ENCODE measurements at places on chromosomes 13 and 19.

DNA sequence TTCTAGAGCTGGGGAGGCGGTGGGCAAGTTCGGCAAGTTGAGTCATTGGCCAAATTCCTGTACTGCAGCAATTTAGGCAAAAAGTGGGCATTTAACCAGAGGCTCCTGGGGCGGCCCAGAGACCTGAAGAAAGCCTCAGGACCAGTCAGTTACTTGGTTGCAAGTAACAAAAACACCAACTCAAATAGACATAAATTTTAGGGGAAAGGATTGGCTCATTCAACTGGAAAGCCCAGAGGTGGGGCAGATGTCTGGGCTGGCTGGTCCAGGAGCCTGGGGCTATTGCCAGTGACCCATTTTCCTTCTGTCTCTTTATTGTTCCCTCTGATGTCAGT, 97.1 kb downstream of the SIPA1L3 start:
- no peak for DNase-seq

GRCh38 chr19:38918526-38918925, 6.5 kb upstream of the CCER2 start:
- DNase-seq, result no peak

GRCh38 chr19:13420780-13421179, 85.5 kb downstream of the CACNA1A start:
- DNase-seq, result no peak

DNA sequence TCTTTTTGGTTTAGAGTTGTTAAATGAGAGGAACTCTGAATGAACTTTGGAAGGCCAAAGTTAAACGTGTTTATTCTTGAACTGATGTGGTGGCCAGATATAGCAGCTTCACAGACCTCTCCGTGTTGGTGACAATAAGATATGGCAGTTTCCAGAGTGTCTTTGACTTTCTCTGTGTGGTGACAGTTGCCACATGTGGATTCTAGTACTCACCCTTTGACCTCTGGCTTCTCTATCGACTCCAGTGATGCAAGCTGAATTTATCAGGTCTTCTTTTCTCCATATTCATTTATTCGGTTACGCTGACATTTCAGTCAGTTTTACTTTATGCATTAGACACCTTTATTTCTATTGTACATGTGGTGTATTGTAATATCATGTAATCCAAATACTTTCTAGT, 1469.5 kb downstream of the SLITRK1 start:
- no peak for DNase-seq

DNA sequence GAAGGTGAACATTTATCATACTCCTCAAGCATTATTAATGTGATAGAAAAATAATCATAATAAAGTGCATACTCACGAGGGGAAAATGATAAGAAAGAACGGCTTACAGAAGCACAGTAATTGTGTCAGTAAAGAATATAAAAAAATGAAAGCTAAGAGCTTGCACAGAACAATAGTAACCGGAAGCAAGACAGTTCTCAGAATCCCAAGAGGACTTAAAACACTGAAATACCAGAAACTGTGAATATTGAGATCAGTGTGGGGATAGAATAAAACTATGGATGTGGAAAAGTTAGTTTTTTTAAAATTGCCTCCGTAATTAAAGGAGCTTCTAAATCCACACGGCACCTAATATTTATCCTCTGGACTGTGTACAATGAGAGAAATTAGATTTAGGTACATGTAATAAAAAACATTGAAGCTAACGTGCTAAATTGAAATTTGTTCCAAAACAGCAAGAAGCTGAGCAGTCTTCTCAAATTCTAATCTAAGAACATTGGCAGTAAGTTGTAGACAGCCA, 482.7 kb downstream of the SLITRK6 start:
- peak; percentile 20 for DNase-seq

- no peak for DNase-seq
Measured at GRCh38 chr19:3625996-3626472, 556 bp downstream of the CACTIN start.

DNA sequence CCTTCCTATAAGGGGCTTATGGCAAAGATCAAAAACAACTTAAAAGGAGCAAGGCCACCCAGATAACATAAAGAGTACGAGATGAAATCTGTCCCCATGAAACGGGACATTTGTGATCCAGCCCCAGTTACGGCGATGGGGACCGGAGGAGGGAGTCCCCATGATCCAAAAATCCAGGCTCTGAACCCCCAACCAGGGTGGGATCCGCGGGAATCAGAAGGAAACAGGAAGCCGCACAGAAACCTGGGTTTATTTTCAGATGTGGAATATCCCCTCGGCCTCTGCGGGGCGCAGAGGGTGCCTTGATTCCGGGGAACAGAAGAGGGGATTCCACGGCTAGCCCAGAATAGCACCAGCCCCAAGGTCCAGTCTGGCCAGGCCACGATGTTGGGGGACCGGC, 5.0 kb downstream of the PTPRS start:
- no peak for DNase-seq

DNA sequence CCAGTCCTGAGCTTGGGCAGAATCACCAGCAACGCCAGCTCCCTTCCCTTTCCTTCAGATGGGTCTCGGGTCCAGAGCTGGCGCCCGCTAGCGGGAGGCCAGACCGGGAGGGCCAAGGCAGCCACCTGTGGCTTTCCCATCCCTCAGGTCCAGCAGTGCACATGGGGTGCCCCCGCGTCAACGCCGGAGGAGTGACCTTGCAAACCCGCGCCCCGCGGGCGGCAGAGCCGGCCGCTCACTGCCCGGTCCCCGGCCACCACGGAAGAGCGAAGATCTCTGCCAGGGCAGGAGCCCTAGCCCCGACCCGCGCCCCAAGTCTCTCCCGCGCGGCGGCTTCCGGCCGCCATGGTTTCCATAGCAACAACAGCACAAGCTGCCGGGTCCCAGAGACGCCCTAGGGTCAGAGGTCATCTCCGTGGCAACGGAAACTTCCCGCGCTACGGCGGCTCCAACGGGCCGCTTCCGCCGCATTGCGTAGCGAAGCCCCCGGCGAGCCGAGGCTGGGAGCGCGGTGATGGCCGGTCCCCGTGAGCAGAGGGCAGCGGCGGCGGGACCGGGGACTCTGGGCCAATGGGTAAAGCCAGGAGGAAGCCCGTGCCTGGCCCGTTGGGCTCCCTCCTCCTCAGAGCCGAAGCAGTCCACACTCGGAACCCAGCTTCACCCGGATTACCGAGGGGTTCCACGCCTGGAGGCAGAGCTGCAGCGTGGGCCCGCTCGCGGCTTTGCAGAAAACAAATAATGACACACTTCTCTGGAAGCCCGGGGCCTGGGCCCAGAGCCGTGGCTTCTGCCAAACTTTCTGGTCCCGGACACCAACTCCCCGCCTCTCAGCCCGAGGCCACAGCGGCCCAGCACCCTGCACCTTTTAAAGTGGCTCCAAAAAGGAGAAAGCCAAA, 7.4 kb downstream of the FGF14 start:
- peak; percentile 94 for DNase-seq

- peak; percentile 13 for DNase-seq
Measured at GRCh38 chr13:109998684-109999533, 212.5 kb upstream of the IRS2 start.

GRCh38 chr13:90866006-90866405, 481.5 kb upstream of the MIR17HG start:
- DNase-seq, result peak; percentile 66

DNA sequence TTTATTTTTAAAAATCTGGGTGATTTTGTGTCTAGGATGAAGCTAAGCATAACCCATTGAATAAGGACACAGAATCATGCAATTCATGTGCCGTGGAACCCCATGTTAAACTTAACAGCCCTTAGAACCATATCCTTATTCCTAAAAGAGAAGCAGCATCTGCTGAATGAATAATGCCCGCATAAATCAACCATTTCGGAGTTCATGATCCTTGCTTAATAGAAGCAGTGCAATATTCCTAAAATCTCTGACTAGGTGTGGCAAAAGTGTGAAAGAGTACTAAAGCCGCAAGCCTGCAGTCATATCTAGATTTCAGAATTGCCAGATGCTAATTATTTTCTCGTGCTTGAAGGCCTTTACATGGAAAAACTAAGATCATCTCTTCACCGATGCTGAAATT, 33.6 kb upstream of the ARGLU1 start:
- no peak for DNase-seq

GRCh38 chr19:3364501-3364858, 1.9 kb upstream of the NFIC start:
- DNase-seq, result no peak

GRCh38 chr13:76474966-76475365, 411.2 kb downstream of the KCTD12 start:
- no peak for DNase-seq

DNA sequence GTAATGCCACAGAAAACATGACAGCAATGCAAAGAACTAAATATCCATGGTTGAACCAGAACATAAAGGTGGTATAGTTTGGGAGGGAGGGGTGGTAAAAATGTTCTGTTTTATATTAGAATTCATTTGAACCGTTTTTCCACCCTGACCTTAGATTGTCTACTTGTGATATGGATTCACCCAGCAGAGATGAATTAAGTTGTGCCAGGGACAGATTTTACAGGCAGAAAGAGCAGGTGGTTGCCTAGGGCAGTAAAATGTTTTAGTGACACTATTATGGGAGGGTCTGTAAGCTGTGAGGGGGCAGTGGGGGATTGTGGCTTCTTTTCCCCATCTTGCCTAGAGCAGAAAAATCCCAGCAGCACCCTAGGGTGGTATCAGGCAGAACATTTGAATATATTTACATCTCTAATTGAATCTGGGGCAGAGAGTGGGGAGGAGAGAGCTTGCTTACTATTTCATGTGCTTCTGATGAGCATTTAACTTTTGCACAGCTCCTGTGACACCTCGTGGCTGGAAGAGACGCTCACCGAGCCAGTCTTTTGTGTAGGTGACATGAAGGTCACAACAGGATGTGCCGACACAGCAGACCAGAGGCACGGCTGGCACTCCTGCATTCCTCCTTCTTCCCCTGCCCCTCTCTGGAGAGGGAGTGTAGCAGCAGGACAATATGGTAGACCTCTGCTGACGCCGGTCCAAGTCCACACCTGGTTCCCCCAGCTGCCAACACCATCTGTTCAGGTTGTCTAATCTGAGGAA, 452.3 kb downstream of the IRS2 start:
- no peak for DNase-seq

DNA sequence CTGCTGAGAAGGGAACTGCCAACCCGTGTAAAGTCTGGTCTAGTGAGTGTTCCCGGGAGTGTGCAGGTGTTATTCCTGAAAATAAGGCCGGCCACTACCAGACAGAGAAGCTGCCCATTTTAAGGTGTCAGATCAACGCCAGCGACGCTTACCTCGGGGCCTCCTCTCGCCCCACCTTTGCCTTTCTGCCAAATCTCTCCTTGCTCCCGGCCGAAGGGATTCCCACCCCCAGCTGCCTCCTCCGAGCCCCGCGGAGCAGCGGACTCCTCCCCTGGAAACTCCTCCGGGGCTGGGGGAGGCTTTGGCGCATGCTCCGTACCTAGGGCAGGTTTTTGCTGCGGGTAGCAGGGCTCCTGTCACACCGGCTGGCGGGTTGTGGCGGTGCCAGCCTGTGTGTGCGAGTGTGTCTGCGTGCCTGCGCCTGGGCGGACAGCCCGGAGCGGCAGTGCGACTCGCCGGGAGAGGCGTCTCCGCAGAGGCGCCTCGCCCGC, at the start of gene HS6ST3:
Gene HS6ST3, plus strand, starts transcription at position 359 of the 491 bp plus-strand sequence.
- no peak for DNase-seq

DNA sequence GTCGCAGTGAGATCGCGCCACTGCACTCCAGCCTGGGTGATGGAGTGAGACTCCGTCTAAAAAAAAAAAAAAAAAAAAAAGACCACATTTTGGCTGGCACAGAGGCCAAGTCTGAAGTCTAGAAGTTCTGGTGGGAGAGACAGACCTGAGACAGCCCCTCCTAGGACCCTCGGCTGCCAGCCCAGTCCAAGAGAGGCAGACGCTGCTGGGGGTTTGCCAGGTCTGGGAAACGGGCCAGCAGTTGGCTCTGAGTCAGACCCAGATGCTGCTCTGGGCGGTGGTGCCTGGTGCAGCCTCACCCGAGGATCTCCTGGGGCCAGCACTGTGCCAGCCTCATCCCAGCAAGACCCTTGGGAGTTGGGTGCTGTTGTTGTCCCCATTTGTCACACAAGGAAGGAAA, 5.8 kb downstream of the FCHO1 start:
- DNase-seq, result no peak

DNA sequence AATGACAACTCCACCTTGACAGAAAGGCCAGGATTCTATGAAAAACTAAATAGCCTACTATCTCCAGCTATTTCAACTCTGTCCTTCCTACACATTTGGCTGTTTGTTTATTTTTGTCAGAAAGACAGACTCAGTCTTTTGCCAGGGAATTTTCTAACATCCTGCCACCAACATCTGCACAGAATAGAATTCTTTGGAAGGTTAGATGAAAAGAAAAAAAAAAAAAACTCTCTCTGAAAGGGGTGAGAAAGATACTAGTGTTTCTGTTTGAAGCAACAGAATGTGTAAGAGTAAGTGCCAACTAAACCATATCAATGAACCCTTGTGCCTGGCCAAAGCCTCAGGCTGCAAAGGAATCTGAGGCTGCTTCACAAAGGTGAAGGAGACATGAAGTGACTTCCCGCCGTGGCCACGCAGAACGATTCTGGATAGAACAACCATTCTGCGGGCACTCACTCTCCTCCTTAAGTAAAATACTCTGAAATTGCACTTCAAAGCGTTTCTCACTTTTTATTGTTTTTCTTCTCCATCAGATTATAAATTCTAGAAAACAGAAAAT, 498.2 kb downstream of the IRS2 start:
- no peak for DNase-seq

DNA sequence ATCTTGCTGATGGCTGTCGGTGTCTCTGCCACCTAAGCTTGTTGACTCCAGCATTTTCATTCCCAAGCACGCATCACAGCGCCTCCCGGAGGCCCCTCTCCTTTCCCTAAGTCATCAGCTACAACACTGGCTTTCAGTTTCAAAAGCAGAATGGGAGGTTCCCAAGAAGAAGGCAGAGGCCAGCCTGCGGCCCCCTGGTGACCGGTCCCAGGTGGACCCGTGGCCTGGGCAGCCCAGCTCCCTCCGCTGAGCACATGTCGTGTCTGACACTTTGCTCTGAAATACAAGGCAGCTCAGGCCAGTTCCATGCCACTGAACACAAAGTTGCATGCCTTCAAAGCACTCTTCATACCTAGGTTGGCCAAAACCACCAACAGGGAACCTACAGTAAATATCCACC, 8.5 kb downstream of the MLLT1 start:
- no peak for DNase-seq

All from muscle of arm (tissue), 14 donors.